ENCODE measurements at places on chromosomes 4 and X.

DNA sequence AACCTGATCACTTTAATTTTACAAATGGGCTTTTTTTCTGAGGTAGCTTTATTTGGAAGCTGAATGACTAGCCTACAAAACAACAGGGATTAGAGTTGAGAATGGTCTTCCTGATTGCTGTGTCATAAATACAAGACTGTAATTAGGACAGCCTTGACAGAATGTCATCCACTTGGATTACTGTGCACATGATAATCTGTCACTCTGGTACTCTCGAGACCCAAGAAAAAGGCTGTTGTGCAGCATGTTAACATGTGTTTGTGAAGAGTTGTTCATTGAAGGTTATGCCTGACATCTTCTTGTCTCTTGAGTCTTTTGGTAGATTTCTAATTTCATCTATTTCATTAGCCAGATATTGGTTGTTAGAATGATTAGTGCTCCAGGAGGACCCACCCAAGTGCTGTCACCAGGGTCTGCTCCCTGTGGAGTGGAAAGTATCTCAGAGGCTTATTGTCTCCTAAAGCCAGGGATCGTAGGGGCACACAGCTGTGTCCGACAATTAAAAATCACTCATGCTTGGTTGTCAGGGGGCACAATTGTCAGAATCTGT is 212.2 kb upstream of the GPRIN3 start:
- DNase-seq, result no peak

GRCh38 chrX:13357925-13358324 is 38.1 kb upstream of the ATXN3L start:
- no peak for DNase-seq

DNA sequence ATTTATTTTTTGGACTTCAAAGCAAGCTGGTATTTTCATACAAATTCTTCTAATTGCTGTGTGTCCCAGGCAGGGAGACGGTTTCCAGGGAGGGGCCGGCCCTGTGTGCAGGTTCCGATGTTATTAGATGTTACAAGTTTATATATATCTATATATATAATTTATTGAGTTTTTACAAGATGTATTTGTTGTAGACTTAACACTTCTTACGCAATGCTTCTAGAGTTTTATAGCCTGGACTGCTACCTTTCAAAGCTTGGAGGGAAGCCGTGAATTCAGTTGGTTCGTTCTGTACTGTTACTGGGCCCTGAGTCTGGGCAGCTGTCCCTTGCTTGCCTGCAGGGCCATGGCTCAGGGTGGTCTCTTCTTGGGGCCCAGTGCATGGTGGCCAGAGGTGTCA is 15.3 kb downstream of the FGFR3 start:
- DNase-seq, result no peak

- no peak for DNase-seq
Observed at GRCh38 chr4:4412641-4413372, 25.9 kb downstream of the NSG1 start.

- DNase-seq, result no peak
Observed at GRCh38 chr4:26287756-26288155, 33.1 kb upstream of the RBPJ start.

- DNase-seq, result no peak
Observed at GRCh38 chrX:146355440-146355839, 454.1 kb upstream of the CXorf51B start.

- no peak for DNase-seq
Observed at GRCh38 chr4:181702864-181703495, 540.2 kb upstream of the TENM3 start.

Data from esophagus squamous epithelium (tissue), 5 donors.